ENCODE measurements at places on chromosomes 11 and 22. TPM values are rescaled to one million over a fixed set of nuclear protein-coding genes. Genes with fewer than 3 reads are reported as not detected.

DNA sequence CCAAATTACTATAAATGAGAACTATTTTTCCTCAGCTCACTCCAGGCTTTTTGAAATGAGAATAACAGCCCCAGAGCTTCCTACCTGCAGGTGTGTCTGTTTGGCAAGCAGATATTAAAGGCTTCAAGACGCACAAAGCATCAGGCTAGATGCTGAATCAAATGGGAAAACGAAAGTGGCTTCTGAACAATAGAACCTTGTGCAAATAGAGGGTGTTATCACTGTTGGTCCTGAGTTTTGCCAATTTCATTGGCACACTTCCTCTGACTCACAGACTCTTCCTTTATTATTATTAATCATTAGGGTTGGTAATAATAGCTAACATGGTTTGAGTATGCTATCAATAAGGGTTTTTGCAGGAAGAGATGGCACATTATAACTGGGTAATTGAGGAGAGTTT is 13.4 kb downstream of the SYT13 start:
- no peak for DNase-seq

DNA sequence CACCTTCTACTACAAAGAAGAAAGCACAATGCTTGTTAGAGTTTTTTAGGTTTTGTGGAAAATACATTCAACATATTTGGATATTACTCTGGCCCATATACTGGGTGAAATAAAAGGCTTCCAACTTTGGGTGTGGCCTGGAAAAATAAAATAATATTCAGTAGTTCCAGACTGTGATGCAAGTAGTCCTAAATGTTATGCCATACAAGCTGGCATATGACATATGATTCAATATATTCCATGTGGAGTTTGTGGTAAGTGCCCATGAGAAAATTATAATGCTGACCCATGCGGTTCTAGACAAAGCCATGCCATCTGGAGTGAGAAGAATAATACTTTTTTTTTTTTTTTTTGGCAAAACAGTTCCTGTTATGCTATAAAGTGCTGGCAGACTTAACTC is 683.3 kb downstream of the LUZP2 start:
- DNase-seq: no peak

- no peak for DNase-seq
These were observed 288.1 kb downstream of the ETS1 start for GRCh38 chr11:128299132-128299726.

- peak; percentile 23 for DNase-seq
These were observed 56.9 kb upstream of the CSNK2A3 start for GRCh38 chr11:11409901-11410300.

DNA sequence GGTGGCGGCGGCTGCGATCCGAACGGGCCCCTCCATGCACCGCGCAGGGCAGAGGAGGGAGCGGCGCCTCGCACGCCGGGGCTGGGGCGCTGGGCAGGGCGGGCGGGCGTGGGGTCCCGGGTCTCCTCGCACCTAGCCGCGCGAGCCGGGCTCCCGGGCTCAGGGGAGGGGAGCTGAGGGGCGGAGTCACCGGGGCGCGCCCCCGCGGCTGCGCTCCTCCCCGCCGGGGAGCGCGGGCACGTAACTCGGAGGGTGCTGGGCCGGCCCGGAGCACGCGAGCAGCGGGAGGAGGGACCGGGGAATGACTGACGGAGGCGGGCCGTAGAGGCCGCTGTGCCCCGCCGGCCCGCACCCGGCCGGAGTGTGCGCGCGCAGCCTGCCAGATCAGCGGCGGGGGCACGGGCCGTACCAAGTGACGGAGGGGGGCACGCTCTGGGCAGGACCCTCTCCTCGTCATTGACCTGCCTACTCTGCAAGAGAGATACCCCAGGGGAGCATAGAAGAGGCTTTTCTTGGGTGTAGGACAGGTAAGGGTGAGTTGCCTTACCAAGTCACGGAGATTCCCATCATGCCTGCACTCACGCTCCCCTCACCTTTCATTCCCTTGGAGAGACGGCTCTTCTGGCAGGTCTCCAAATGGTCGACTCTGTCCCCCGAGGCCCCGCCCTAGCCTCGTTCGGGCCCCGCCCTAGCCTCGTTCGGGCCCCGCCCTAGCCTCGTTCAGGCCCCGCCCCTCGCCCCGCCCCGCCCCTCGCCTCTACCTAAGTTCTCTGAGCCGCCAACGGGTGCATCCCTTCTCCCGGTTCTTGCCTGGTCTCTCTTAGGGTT is at the start of gene CDON:
Gene CDON (minus strand): TSS at position 188 of the 828 bp plus-strand sequence. CDS start 39,390 bp downstream, outside the sequence.
- DNase-seq: peak; percentile 91

- DNase-seq: no peak
These were observed 905.5 kb upstream of the RAG2 start for GRCh38 chr11:37503411-37504059.

DNA sequence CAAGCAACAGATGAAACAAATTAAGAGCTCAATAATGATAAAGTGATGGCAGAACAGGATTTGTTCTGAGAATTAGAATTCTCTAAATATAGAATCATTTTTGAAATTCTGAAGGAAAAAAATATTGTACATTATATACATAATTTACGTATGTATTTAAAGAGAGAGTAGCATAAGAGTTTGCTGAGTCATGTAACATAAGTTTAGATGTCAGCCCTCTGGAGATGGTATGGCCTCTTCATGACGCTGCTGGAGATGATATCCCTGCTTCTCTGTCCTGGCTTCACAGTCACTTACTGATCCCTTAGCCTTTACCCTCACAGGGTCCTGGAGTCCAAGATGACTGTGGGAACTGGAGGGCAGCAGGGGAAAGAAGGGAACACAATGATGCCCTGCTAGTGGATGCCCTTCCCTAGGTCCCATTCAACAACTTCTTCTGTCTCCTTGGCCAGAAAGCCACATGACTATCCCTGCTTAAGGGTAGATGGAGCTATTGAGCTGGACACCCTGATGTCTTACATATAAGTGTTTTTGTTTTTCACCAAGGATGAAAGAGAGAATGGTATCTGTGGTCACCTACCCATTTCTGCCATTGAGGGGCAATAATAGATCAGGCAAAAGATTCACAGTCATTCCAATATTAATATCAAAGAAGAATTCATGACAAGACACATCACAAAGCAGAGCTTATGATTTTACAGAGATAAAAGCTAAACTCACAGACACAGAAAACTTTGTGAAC is 753.1 kb downstream of the TBC1D22A start:
- no peak for DNase-seq

DNA sequence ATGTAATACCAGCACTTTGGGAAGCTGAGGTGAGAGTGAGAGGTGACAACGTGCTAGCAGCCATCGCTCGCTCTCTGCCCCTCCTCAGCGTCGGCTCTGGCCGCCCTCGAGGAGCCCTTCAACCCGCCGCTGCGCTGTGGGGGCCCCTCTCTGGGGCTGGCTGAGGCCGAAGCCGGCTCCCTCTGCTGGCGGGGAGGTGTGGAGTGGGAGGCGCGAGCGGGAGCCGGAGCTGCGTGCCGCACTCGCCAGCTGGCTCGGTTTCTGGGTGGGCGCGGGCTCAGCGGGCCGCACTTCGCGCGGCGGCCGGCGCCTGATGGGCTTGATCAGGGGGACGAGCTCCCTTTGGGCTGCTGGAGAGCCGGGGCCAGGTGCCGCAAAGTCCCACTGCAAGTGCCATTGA is 98.9 kb upstream of the UBASH3B start:
- DNase-seq: no peak

- DNase-seq: no peak
These were observed 304.0 kb upstream of the ANO3 start for GRCh38 chr11:26027887-26028286.

DNA sequence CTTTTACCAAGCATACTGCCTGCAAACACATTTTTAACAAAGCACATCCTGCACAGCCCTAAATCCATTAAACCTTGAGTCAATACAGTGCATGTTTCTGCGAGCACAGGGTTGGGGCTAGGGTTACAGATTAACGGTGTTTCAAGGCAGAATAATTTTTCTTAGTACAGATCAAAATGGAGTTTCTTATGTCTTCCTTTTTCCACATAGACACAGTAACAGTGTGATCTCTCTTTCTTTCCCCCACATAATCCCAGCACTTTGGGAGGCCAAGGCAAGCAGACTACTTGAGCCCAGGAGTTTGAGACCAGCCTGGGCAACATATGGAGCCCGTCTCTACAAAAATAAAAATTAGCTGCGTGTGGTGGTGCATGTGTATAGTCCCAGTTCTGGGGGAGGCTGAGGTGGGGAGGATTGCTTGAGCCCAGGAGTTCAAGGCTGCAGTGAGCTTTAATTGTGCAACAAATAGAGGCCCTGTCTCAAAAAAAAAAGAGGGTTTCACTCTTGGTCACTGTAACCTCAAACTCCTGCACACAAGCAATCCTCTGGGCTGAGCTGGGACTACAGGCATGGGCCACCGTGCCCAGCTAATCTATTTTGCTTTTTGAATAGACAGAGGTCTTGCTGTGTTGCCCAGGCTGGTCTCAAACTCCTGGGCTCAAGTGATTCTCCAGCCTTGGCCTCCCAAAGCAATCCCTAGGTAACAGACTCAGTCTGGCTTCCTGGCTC is 19.7 kb upstream of the SLC3A2 start:
- DNase-seq: no peak

DNA sequence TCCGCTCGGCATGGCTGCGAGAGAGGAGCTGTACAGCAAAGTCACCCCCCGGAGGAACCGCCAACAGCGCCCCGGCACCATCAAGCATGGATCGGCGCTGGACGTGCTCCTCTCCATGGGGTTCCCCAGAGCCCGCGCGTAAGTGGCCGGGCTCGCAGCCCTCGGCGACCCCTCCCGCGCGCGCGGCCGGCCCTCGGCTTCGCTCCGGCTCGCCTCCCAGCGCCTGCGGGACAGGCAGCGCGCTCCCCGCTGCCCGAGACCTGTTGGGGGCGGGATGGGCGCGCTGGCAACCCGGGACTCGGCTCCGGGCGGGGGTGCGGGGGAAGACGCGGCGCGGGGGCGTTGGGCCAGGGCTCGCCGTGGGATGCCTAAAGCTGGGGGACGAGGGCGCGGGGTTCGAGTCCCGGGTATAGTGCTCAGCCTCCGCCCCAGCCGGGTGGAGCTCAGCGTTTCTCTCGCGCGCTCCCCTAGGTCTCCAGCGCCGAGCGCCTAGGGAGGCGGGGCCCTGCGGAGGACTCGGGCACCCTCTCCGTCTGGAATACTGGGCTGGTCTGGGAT is 630 bp downstream of the UBASH3B start:
- peak; percentile 36 for DNase-seq

DNA sequence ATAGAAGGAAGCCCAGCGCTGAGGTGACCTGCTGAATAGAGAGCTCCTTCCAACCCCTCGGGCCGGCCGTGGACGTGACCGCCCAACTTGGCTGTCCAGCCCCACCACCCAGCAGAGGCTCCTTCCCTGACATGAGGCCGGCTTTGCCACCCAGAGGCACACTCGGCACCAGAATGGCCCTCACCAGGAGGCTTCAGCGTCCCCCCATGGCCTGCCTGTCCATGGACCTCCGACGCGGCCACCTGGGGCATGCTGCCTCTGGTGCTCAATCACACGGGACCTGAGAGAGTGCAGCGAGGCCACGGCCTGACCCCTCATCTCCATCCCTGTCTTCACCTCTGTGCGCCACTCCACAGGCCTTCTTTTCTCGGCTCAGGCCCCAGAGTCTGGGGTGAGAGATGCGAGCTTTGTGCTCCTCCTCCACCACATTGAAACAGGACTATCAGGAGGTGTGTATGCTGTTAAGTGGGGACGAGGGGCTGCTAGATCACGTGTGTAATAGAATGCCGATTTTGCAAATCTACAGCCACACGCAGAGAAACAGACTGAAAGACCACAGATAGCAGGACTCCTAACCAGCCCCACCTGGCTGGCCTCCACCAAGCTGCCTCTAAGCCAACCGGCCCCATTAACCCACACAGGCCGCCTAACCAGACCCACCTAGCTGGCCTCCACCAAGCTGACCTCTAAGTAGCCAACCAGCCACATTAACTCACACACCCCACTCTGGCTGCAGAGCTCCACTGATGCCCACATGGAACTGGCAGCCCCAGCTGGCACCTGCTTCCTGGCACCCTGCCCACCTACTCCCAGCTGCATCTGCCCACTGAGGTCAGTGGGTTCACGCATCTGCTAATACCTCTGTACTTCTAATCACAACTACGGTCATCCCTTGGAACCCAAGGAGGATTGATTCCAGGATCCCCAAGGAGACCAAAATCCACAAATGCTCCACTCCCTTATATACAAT is 20.7 kb downstream of the LINC01488 start:
- no peak for DNase-seq

GRCh38 chr11:6530848-6531247 is 33.8 kb downstream of the DNHD1 start:
- DNase-seq: no peak

DNA sequence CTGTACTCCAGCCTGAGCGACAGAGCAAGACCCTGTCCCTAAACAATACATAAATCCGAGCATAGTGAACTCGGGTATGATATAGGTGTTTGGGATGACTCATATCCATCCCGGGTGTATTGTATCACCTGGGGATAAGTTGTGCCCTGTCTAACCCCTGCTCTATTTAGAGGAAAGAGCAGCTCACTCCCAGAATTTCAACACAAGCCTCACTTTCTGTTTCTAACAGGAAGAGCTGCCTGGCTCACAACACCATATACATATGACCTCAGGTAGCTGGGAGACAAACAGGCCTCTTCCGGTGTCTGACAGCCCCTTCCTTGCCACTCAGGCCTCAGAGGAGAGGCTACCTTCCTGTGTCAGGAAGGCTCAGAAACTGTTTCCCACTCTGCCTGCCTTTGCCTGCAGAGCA is 9.9 kb upstream of the MICALL1 start:
- DNase-seq: no peak

GRCh38 chr11:13955971-13956421 is 6.5 kb upstream of the SPON1 start:
- DNase-seq: no peak

DNA sequence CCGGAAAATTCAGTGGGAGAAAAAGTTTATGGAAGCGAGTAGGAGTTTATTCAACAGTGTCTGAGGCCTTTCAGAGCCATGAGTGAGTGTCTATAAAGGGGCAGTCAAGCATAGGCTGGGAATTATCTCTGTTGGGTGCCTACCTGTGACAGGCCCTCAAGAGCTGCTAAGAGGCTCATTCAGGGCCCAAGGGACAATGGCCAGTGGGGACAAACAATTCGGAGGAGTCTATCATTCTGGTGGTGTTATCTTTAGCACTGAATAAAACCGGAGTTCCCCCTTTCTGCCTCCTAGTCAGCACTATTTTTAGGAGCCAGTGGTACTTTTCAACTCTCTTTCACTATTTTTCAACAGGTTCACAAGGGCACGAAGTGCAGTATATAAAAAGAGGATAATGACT is 89.5 kb upstream of the HTATIP2 start:
- no peak for DNase-seq

GRCh38 chr11:2156416-2157182 is 4.4 kb downstream of the INS start:
- peak; percentile 64 for DNase-seq

- DNase-seq: no peak
These were observed 21.0 kb downstream of the PARVB start for GRCh38 chr22:44045145-44045544.

DNA sequence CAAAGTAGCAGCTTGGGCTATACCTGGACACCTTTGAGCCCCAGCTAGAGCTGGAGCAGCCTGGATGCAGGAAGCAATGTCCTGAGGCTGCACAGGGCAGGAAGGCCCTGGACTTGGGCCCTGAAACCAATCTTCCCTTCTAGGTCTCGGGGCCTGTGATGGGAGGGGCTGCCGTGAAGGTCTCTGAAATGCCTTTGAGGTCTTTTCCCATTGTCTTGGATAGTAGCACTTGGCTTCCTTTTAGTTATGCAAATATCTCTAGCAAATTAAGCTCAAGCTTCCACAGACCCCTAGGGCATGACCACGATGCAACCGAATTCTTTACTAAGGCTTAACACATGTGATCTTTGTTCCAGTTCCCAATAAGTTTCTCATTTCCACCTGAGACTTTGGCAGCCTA is 40.0 kb downstream of the LINC01488 start:
- no peak for DNase-seq

Gene GAL3ST1
- not detected for total RNA-seq

Gene SIPA1
- total RNA-seq: 36.1 TPM

Gene TMEM132A
- total RNA-seq: 3.7 TPM

Gene LRRN4CL
- 4.0 TPM for total RNA-seq

Gene CCDC81
- total RNA-seq: 0.42 TPM

Gene THYN1
- 37.3 TPM for total RNA-seq
